ENCODE measurements at places on chromosomes 6 and 20. TPM values are rescaled to one million over a fixed set of nuclear protein-coding genes. Genes with fewer than 3 reads are reported as not detected.

FOXA2 gene
- total RNA-seq, result 15.5 TPM

DNA sequence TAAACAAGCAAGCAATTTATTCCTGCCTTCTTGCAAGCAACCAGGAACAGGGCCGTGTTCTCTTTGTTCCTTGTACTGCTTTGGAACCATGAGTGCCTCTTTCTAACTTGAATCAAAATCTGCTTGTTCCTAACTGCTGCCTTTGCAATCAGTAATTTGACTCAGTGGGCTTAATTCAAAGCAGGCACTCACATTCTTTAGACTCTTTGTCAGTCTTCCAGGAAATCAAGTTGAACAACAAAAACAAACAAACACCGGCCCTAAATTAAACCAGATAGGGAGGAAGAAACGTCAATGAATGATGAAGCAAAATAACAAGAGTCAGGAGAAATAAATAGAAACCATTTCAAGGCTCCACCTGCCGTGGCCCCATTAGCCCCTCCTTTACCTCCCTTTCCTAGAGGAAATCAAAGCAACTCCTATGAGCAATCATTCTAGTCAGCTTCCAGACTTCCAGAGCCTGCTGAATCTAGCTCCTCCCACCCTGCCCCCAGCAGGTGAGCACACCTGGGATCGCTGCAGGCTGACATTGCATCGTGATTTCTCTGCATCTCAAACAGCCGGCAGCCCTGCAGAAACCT is 582.2 kb upstream of the FLRT3 start:
- DNase-seq, result peak; percentile 61

DNA sequence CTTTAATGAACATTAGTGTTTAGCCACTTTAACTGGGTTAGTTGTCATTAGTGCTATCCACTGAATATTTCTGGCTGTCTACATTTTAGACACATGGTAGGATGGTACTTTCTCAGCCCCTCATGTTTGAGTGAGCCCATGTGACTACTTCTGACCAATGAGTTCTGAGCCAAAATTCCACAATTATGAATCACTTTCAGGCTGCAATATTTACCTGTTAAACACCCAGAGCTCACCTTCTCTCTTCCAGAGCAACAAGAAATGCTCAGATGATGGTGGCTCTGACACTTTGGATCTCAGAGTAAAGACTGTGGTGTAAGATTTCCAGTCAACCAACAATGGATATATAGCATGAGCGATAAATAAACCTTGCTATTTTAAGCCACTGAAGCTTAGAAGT is 24.8 kb downstream of the SPACA1 start:
- no peak for DNase-seq

DNA sequence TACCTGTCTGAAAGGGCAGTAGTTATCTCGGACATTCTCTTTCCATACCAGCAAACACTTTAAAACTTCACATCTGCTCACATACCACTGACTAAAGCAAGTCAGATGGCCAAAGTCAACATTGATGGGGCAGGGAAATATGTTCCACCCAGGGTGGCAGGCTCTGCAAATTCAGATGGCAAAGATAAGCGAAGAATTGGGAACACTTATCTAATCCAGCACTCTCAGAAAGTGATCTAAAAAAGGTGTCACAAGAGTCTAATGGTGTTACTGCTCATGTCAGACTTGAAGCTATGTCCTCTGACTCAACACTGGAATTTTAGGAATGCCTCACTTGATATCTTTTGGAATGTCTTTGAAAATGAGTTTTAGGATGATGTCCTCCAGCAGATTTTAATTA is 1086.2 kb downstream of the KIF16B start:
- no peak for DNase-seq

HLA-DRB5 gene
- not detected for total RNA-seq

- peak; percentile 62 for DNase-seq
These were observed 584 bp downstream of the PTK7 start for GRCh38 chr6:43076464-43077332.

DNA sequence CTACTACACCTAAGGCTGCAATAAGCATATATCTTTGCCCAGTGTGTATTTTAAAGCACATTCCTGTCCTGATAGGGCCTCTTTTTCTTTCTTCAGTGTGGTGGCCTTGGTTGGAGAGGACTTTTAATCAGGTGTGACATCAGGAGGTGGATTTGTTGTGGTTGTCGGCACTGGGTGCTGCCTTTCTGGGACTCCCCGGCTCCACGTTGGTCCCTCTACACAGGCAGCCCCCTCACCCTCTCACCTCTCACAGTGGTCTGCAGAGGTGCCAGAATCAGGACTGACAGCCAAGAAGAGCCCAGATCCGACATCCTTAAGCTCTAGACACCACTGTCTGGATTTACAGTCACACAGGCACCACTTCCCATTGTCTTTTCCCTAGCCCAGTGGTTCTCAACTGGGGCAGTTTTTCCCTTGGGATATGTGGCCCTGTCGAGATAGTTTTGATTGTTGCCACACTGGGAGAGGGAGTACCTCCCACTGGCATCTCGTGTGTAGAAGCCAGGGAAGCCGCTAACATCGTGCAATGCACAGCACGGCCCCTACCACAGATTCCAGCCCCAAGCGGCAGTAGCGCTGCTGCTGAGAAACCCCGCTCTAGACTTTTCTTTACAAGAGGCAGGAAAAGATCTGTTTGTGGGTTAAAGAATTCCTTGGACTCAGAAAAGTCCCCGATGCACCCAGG is 314.1 kb downstream of the QKI start:
- DNase-seq, result no peak

DNA sequence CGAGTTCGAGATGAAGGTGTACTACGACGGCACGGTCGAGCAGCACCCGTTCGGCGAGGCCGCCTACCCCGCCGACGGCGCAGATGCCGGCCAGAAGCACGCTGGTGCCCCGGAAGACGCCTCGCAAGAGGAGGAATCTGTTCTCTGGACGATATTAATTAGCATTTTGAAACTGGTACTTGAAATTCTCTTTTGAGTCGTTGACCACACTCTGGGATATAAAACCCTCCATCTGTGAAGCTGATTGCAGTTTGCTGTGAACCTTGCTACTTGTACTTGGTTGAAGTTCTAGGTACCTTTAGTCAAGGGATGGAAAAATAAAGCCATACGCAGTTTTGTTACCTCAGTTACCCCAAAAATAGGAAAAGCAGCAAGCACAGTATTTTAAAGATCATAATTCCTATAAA is 917 bp downstream of the C6orf120 start:
- DNase-seq, result no peak

GRCh38 chr6:130600880-130601341 is 226.3 kb upstream of the SMLR1 start:
- DNase-seq, result no peak

- no peak for DNase-seq
These were observed 122.5 kb downstream of the RNGTT start for GRCh38 chr6:88840796-88841539.

CCN5 gene
- 47.6 TPM for total RNA-seq

GRCh38 chr6:31430449-31430848 is 27.1 kb downstream of the MICA start:
- DNase-seq, result no peak

HS3ST5 gene
- total RNA-seq, result not detected

DNA sequence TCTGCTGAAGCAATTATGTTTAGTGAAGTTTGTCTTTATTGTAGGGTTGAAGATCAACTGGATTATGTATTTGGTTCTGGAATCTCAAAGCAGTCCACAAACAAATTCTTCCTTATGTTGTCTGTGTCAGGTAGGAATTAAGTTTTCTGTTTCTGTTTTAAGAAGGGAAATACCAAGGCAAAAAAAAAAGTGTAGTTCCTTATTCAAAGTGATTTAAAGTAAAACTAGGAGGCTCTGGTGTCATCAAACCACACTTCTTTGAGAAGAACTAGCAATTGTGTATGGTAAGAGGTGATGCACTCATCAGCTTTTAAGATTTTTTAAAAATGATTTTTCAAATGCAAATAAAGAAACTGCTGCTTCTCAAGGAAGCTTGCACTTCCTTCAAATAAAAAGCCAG is 1.9 kb downstream of the FAM135A start:
- DNase-seq, result no peak

GRCh38 chr6:132084811-132085509 is 133.8 kb upstream of the CCN2 start:
- DNase-seq, result no peak

GRCh38 chr6:51468704-51469103 is 618.7 kb downstream of the PKHD1 start:
- no peak for DNase-seq

CD83 gene
- 3.5 TPM for total RNA-seq

DNA sequence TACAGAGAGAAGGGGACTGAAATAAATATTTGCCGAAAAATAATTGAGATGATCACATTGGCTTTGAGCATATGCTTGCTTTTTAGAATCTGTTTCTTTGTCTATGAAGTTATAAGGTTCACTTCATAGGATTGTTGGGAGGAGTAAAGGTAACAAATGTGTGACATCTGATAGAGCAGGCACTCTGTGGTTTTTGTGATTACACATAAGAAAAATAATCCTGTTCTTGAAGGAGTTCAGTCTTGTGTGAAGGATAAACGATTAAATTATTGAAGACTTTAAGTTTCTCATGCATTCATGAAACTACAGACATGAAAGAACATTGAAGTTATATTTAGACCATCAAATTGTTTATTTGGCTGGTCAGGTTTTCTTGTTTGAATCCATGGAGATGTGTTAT is 45.0 kb downstream of the QKI start:
- DNase-seq, result no peak

TTLL9 gene
- total RNA-seq, result 0.40 TPM

DNA sequence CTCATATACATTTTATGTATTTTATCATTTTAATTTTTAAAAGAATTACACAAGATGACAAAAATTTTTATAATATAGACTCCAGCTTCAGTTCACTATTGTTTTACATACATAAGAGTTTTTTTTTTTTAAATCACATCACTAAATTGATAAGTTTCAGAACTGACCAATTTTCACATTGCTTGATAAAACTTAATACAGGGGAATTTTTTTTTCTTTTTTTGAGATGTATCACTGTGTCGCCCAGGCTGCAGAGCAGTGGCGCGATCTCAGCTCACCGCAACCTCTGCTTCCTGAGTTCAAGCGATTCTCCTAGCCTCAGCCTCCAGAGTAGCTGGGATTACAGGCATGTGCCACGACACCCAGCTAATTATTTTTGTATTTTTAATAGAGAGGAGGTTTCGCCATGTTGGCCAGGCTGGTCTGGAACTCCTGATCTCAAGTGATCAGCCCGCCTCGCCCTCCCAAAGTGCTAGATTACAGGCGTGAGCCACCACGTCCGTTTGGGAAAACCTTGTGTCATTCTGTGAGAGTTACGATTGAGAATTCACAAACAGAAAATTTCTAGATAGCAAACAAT is 36.6 kb upstream of the BTN3A2 start:
- DNase-seq, result no peak

- peak; percentile 21 for DNase-seq
These were observed 29.5 kb downstream of the BFSP1 start for GRCh38 chr20:17501701-17502100.

DNA sequence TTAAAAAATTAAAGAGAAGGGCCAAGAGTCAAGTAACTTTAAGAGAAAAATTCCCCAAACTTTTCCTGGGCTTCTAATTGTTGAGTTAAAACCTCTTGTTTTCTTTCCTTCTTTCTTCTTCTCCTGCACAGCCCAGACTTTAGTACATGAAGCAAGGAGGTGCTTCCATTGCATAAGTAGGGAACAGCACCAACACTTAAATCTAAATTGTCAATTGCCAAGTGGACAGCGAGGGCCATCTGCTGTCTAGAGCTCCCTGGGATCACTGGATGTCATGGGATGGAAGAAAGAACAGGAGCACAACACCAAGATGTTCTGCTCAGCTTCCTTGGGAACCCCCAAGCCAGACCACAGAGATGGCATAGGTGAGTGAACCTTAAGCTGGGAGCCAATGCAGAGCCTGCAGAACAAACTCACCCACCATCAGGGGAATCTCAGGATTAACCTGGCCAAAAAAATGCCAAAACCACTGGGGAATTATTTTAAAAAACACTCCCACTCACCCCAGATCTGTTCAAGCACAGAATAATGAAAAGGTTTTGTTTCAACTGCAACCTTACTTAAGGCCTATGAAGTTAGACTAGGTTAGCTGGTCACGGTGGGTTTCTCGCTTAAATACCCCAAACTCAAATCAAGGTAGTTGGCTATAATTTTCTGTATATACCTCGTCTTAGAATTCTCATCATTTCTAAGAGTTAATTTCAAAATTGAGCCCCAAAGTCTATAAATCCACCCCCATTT is 67.8 kb downstream of the TNFRSF21 start:
- no peak for DNase-seq

DNA sequence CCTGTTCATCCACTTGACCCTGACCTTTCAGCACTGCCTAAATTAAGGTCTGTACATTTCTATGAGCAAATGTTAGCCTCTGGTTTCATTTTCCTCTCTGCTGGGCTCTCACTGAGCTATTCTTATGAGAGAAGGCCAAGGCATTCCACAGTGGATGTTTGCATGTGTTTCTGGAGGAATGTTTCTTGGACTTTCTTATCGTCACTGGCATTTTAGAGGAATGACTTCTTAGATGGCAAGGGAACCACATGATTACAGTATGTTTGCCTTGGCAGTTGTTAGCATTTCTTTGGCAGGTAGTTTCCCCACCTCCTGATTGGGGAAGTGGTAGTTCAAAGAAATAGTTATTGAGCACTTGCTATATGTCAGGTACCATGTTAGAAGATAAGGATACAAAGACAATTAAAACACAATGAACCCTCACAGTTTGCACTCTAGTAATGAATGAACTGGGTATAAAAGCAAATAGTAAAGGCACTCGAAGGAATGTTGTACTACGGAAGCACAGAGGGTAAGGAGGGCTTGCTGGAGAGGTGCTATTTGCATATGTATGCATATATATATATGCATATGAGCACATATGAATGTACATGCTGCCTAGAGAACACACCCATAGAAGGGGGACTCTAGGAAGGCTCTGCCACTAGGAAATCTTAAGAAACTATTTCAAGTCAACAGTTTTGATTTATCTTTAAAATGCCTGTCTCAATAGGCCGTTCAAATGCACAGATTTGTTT is 307.4 kb downstream of the EYA4 start:
- no peak for DNase-seq

DNA sequence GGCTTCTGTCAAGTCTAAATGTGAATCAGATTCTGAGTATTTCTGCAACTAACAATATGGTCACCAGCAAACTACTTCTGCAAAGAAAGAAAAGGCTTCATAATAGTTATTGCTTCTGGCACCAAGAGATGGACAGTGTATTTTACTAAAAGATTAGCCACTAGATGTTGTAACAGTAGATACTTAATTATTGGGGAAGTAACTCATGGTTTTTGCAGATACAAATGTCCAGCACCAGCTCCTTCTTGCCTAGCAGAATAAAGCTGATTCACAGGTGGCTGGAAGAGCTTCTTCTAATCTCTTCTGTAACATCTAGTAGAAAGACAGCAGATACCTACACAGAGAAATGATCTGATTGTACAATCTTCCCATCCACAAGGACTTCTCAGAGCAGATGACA is 21.2 kb downstream of the ATXN1 start:
- DNase-seq, result no peak
